ENCODE measurements at places on chromosomes 3 and 15.

GRCh38 chr3:113092746-113093145 lies 102.0 kb downstream of the GTPBP8 start:
- DNase-seq = no peak

- DNase-seq = no peak
Measured at GRCh38 chr15:61457050-61457733, 228.1 kb upstream of the RORA start.

DNA sequence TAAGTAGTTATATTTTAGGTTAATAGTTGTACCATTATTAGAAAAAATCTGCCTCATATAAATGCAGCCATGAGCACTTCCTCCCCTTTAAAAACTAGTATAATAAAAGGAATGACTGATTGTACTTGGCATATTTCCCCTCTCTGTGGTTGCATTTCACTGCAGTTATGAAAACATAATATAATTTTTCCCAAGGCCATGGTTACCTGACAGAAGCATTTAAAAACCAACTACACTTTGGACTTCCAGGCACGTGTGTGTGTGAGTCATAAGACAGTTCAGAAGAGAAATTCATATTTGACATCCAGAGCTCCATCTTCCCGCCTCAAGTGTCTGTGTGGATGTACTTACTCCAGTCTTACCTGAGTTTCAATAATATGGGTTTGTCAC lies 828.2 kb upstream of the CFAP20DC start:
- DNase-seq = no peak

GRCh38 chr3:123409443-123410148 lies 39.3 kb downstream of the ADCY5 start:
- DNase-seq = no peak

DNA sequence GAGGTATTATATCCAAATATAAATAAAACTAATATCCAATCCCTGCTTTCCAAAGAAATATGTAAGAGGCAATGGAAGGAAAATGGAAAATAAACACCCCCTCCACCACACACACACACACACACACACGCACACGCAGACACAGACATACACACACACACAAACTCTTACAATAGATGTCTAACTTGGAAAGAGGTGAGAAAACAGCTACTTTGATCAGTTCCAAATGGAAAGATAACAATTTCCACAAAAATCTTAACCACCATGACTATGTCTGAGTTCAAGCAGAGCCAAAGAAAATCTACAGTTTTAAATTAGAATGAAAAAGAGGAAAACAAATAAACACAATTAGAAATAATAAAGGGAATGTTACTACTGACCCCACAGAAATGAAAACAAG lies 285.3 kb upstream of the TGFBR2 start:
- DNase-seq = no peak

All from CD4-positive, alpha-beta T cell treated with Interleukin-15 for 4 hours (primary cell).